ENCODE measurements at places on chromosomes 1 and 21.

DNA sequence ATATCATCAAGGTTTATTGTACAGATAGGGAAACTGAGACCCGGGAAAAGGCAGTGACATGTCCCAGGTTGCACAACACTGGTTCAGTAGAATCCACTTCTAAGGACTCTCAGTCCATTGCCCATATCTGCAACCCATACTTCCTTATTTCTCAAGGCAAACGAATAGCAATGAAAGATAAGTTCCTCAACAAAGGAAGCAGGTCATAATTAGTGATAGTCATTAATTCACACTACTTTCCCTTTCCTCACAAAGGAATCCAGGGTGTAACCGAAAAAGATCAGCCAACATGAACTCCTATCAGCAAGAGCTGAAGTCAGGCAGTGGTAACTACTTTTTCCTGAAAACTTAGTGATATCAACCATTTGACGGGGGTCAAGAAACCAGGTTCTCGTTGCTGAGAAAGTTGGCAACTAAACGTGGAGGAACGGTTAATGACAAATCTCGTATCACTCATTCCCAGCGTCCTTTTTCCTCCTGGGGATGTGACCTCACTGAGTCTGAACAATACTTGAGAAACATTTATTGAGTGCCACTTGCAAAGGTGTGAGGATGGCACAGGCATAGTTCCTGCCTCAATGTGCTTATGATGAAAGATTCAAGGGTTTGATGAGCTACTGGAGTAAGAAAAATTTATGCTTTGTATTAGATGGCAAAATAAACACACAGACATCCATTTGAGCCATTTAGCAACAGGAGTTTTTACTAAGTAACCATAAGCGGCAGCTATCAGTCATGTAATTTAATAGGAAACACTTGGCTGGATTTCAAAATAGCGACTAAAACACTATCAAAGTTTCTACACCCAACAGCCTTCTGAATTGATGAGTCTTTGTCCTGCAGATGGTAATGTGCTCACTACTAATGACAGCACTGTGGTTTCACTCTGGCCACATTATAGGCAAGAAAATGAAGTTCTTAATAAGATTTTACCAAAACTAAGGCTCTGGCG, 82.3 kb downstream of the PLPP3 start:
- no peak for DNase-seq

DNA sequence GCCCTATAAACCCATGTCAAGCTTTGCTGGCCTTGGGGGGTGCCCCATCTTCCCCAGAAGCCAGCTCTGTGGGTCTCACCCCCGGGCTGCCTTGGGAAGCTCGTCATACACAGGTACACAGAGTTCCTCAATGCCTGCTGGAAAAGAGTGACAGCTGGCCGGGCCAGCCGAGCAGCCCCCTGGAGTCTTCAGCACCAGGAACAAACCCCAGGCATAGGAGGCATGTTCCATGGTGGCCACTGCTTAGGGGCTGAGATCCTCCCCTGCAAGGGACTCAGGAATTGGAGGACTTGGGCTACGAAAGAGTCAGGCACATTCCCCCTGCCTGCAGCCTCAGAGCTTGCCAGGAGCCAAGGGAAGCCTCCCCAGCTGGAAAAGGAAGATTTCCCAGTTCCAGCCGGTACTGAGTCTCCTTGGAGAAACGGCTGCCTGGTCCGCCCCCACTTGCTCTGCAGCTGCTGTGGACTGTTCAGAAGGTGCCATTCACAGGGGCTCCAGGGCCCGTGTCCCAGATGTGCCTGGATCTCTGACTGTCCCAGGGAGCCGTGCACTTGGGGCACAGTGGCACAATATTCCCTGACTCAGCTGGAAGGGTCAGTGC, 89.5 kb downstream of the STUM start:
- DNase-seq, result no peak

DNA sequence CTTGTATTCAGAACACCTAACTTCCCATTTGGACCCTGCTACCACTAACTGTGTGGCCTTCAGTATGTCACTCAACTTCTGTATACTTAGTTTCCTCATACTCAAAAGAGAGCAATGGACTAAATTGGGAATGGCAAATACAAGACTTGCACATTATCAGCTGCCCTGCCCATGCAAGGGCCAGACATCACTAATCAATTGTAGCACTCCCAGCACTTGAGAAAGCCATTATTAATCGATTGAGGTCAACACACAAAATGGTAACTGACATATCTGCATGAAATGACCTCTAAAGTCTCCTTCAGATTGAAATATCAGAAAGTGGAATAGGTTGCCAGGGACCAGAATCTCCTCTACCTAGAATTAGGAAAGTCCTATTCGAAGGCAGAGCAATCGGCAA, 59.2 kb downstream of the MT1HL1 start:
- DNase-seq, result no peak

- DNase-seq, result no peak
Measured at GRCh38 chr1:221994274-221994698, 252.4 kb upstream of the DUSP10 start.

DNA sequence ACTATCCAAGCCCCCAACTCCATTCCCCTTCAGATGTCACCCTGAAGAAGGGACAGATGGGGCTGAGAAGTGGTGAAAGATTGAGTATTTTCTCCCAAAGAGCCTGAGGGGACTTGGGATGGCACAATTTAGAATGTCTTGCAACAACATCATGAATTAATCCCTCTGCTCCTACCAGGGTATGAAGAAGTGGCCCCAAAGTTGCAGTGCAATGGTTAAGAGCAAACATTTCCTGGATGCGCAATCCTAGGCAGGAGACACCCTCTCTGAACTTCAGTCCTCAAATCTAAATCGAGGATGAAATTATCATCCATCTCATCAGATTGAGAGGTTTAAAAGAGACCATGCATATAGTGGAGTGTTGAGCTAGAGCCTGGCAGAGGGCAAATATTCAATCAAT, 28.6 kb upstream of the CITED4 start:
- no peak for DNase-seq

DNA sequence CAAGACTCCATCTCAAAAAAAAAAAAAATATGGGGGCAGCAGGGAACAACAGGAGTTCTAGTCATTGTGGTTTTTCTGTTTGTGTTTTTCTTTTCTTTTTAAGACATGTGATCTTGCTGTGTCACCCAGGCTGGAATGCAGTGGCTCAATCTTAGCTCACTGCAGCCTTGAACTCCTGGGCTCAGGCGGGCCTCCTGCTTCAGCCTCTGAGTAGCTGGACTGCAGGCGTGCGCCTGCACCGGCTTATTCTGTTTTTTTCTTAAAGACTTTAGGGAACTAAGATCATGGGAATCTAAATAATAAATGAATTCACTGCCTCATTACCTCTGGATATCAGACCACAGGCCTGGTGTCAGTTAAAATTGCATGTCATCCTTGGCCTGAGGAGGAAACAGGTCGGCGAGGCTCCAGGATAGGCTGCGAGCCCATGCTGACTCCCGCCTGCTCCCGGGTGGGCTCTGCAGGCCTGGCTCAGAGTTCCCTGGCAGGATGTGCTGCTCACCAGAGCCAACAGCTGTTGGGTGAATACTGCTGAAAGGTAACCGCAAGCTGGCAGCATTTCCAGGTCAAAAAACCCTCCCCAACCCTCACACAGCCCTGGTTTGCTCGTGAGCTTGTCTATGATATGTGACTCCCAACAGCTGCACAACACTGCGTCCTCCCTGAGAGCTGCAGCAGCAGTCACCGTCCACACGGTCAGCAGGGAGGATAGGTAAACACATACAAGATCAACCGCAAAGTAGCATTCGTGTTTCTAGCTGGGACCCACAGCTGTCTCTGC, 58.1 kb downstream of the SCCPDH start:
- no peak for DNase-seq

GRCh38 chr21:32456497-32456918, 44.0 kb downstream of the EVA1C start:
- DNase-seq, result no peak

DNA sequence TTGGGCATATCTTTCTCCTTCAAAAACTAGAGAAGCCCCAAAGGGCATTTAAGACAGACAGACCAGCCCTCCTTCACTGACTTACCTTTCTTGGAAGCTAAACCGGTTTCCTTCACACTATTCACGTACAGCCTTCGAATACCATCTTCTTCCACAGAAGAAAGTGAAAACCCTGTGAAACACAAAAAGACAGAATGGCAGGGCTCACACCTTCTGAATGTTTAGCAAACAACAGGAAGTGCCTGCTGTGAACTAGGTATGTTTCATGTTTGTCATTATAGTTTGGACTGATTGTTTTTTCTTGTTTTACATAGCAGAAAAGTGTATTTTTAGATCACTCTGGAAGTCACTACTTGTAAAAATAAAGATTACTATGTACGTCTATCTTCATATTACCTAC, 148.6 kb upstream of the KRTAP19-8 start:
- no peak for DNase-seq

- DNase-seq, result no peak
Measured at GRCh38 chr1:214264196-214264595, 16.8 kb upstream of the SMYD2 start.

DNA sequence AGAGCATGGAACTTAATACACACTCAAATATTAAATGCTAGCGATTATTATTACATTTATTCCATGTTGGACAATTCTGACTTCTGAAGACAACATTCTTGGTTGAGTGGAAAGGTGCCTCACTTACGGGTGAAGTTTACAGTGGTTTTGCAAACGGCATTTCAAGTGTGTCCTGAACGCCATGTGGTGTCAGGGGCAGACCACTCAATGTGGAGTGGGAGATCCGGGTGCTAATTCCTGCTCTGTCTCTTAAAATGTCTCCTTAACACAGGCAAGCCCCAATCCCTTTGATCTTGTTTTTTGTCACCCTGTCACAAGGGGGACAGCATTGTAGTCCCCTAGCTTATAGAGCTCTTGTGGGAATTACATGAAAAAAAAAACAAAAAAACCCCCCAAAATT, 5.6 kb upstream of the TDRD10 start:
- no peak for DNase-seq

DNA sequence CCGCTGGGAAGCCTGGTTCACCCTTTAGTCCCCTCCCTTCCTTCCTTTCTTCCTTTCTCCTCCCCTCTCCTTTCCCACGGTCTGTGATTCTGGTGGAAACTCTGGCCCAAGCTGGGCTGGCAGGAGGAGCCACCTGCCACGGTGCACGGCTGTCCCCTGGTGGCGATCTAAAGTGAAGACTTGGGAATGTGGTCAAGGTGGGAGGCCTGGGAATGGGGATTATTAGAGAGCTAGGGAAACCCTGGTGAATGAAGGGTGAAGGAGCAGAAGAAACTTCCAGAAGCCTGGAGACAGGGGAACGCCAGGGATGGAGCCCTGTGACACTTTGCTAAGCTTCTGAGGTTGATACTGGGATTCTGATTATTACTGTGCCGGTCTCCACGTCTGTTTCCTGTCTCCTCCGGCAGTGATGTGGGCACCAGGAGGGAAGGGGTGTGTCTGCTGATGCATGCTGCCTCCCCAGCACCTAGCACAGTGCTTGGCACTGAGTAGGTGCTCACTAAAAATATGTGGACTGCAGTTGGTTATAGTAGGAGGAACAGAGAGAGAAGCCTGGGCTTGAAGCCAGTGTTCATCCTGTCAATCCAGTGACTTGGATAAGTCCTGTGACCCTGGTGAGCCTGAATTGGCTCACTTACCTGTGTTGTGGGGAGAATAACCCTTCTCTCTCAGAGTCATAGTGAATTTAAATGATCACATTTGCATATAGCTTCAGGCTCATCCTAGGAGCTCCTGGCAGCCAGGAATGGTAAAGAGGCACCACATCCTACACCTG, 71.2 kb upstream of the NBPF3 start:
- DNase-seq, result no peak

DNA sequence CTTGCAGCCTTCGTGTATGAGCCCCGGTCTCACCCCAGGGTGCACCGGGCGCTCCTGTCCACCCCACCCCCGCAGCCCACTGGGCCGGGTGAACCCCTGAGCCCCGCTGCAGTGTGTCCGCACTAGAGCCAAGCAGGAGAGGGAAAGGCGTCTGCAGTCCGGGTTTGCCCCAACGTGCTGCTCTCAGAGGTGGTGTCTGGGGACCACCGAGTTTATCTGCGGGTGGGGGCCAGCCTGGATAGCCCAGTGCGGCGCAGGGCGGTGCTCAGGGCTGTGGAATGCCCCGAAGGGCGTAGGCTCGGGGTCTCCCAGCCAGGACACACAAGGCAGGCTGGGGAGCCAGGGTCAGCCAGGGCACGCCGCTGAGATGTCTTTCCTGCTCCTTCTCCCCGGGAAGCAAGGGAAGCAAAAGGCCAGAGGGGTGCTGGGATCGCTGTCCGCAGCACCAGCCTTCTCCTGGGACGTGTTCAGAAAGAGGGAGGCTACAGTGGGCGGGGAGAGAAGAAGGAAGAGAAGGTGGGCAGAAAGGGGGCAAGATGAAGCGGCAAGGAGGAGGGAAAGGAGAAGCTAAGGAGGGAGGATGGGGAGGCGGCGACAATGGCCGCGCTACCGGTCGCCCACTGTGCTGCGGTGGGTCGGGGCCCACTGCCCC, 56.6 kb downstream of the MAB21L3 start:
- DNase-seq, result no peak

- DNase-seq, result no peak
Measured at GRCh38 chr1:18536356-18536755, 55.6 kb downstream of the KLHDC7A start.

DNA sequence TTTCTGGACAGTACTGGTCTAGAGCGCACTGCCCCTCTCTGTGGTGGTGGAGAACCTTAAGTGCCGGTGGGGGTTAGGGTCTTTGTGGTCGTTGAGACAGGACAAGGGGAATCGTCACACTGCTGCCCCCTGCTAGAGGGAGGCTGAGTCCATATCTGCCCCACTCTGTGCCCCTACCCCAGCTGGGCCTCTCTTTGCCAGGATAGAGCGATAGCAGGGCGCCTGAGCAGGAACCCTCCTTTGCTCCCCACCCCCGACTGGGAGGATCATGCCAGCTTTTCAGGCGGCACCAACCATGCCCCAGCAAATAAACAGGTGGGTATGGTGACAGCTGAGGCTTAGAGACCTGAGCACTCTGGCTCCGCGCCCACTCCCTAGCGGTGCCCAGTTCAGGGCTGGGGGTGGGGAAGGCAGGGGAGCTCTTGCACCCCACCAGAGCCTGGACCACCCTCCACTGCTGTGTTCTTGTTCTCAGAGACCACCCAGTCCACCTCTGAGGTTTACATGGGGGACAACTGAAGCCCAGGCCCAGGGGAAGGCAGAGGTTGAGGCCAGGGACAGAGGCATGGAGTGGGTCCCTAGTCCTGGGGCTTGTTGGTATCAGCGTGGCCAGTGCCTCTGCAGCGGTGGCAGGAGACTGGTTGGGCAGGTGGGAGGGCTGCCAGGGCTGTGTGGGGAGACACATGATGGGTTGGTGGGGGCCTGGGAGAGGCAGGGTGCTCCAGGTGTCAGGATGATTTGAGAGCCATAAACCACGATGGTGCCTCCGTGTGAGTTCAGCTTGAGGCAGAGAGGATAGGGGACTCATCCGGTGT, 1.6 kb downstream of the PADI2 start:
- no peak for DNase-seq

- DNase-seq, result no peak
Measured at GRCh38 chr1:89465201-89465600, 59.4 kb upstream of the LRRC8B start.

GRCh38 chr1:32899586-32900296, 1.4 kb downstream of the TMEM54 start:
- DNase-seq, result no peak

DNA sequence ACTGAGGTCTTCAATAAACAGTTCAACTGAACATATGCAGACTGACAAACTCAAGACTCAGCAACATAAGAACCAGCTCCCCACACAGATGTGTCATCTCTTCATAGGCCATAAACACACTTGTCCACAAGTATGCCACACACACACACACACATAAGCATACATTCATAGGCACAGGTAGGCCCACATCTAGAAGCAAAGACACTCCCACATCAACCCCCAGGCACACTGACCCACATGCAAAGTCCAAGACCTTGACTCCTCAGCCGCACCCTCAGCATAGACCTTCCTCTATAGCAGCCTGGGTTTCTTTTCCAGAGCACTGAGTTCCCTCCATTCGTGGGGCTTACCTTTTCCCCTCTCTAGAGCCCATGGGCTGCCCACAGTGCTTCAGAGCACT, 1.4 kb downstream of the LAD1 start:
- DNase-seq, result no peak
